ENCODE measurements at places on chromosomes 4 and X.

DNA sequence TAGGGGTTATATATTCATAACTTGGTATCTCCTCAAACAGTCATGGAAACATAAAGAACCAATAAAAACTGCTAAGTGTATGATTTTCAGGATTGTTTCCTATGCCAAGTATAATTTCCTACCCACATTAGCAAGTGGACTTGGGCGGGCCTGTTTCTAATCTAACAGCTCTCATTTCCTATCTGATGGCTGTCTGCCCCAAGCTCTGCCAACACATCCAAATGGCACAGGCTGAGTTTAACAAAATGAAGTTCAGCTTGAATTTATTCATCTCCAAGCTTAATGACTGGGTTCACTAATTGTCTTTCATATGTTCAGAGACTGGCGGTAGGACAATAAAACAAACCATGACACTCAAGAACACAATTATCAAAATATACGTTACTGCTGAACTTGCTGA is 55.5 kb upstream of the S100G start:
- DNase-seq = no peak

DNA sequence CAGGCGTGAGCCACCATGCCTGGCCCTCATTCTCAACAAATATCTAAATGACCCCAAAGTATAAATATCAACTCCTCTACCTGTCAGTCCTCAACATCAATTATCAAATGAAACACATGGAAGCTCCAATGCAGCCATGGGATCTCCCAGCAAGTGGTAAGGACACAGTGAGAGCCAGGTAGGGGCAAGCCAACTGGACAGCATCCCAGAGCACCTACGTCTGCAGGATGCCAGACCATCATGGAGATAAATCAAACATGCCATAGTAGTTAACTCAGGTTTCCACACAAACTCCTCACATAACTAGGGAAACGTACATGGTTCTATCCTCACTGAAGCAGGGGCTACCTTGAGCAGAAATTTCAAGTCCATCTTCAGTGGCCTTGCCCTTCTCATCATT is 159.9 kb upstream of the MED14 start:
- no peak for DNase-seq

DNA sequence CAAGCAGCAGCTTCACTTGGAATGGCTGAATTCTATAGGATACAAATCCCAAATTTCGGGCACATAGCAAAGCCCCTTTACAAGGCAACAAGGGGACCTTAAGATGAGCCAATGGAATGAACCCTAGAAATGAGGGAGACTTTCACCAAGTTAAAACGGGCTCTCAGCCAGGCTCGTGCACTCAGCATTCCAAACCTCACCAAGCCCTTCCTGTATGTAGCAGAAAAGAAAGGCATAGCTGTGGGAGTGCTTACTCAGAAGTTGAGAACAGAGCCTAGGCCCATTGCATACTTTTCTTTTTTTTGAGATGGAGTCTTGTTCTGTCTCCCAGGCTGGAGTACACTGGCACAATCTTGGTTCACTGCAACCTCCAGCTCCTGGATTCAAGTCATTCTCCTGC is 10.8 kb upstream of the HERC5 start:
- no peak for DNase-seq

DNA sequence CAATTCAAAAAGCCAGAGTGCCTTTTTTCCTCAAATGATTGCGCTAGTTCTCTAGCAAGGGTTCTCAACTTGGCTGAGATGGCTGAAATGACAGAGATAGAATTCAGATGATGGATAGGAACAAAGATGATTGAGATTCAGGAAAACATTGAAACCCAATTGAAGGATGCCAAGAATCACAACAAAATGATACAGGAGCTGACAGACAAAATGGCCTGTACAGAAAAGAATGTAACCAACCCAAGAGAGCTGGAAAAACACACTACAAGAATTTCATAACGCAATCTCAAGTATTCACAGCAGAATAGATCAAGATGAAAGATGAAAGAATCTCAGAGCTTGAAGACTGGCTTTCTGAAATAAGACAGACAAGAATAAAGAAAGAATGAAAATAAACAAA is 51.7 kb upstream of the MMAA start:
- DNase-seq = no peak

DNA sequence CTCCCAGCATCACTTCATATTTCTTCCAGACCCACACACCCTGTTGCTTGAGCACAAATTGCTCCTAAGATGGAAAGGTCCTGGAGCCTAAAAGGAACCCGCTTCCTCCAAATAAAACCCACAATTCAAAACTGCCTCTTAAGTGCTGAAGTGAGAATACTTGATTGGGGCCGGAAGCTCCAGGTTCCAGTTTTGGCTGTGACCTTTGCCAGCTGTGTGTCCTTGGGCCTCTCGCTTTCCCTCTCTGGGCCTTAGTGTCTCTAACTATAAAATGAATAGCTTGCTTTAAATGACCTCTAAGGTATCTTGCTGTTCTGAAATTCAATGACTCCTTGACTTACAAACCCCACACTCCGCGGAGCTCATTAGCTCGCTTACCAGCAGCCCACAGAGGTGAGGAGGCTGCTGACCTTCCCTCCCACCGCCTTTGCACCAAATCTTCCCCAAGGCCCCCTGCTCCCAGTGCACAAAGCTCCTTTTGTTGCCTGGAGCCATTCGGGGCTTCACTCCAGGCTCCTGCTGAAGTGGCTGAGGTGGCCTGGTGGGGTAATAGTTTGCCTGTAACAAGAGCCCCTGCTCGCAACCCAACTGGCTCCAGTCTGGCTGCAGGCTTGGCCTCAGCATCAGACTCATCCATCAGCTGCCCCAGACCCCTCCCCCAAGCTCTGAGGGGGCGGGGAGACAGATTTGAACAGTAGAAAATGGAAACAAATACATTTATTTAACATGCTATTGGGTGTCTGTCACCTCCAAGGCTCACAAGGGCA is 21.8 kb downstream of the STARD8 start:
- no peak for DNase-seq

- no peak for DNase-seq
Measured at GRCh38 chrX:16931371-16931770, 15.1 kb upstream of the REPS2 start.

DNA sequence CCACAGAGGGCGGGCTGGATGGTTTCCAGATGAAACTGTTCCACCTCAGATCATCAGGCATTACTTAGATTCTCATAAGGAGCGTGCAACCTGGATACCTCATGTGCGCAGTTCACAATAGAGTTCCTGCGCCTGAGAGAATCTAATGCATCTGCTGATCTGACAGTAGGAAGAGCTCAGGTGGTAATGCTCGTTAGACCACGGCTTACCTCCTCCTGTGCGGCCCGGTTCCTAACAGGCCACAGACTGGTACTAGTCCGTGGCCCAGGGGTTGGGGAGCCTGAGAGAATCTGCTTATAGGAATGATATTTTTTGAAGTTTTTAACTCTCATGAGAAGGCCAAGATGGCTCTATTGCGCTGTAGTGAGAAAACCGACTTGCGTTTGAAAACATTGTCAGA is 5.4 kb downstream of the NCAPG start:
- no peak for DNase-seq

GRCh38 chrX:139930916-139931645 is 1.8 kb downstream of the ATP11C start:
- no peak for DNase-seq

- no peak for DNase-seq
Measured at GRCh38 chr4:62260254-62260653, 1060.1 kb downstream of the ADGRL3 start.

DNA sequence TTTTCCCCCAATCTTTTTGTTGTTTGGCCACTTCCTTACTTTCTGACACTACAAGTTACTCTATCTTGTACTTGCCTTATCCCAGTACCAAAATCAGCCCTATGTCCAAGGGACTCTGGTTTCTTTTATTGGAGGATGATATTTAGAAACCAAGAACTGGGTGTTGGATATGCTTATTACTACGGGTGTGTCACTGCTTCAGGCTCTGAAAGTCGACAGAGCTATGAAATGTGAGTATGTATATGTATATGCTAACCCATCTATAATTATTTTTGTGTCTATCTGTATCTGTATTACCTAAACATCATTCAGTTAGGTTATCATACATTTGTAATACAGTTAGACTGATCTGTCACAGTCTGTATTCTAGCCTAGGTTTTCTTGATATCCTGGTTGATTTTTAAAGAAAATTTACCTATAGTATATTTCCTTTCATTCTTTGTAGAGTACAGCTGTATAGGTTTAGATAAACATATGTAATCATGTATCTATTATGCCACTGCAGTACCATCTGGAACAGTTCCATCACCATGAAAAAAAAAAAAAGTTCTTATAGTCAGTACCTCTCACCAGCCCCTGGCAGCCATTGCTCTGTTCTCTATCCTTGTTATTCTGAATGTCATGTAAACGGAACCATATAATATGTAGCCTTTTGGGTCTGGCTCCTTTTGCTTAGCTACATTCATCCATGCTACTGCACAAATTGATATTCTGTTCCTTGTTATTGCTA is 18.1 kb downstream of the SEC24B start:
- no peak for DNase-seq

DNA sequence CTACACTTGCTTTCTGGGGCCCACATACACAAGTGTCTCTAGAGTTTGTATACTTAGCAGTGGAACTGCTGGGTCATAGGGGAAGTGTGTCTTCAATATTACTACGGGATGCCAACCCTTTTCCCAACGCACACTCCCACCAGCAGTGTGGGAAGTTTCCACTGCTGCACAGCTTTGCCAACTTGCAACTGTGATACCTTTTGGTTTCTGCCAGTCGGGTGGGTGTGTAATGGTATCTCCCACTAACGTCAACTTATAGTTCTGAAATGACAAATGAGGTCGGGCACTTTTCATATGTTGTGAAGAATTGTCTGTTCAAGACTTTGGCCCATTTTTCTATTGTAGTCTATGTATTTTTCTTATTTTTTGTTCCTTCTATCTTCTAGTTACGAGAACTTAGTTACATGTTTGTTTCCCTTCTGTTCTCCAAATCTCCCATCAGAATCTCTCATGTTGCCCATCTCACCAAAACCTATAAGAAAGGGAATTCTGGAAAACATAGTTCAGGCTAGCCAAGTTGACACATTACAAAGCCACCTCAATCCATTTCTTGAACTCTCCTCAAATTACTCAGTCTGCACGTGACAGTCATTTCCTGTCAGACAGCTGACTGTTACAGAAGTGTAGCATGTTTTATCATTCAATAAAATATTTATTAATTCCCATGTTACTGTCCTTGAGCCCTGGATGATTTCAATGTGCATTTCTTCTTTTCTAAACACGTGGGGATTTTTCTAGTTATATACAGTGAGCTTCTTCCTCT is 30.7 kb downstream of the PNMA6E start:
- no peak for DNase-seq

DNA sequence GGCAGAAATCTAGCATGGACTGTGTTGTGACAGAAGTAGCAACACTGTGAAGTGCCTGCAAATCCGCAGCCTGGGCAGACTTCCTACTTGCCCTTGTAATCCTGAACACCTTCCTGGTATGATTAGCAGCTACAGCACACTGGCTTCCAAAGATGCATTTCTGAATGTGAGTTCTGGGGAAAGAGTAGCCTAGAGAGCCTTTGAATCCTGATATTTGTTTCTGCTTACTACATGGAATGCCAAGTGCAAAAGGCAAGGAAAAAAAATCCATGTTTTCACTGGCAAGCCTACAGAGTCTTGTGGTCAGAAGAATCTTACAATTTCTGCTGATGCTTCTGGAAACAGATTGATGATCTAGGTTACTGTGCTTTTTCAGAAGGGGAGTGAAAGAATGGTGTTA is 223.7 kb downstream of the COL25A1 start:
- DNase-seq = no peak

- DNase-seq = no peak
Measured at GRCh38 chrX:20414066-20414465, 147.4 kb upstream of the RPS6KA3 start.

- DNase-seq = no peak
Measured at GRCh38 chrX:66200855-66201795, 37.1 kb downstream of the HEPH start.

DNA sequence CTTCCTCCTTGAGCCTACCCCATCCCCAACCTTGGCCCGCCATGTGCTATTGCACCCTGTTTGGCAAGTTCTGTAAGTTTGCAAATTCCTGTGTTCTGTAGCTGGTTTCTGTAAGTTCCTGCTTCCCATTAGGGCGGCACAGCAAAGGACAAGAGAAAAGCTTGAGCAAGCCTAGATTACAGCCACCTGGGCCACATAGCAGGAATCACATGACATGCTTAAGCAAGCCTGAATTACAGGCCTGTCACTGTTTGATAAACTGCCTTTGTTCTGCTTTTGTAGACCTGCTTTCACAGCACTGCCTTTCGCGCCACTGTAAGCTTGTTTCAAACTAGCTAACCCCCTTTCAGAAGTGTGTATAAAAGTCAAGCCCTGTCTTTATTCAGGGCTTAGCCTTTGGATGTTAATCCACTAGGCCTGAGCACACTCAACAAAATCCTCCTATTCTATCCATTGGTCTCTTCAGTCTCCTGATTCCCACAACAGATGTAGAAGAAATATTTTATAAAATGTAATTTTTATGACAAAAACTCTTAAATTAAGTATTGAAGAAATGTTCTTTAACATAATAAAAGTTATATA is 906.8 kb upstream of the NDST4 start:
- DNase-seq = no peak

GRCh38 chr4:88097301-88097700 is 61.1 kb downstream of the ABCG2 start:
- DNase-seq = no peak

- DNase-seq = no peak
Measured at GRCh38 chrX:145865082-145865481, 47.5 kb downstream of the SLITRK2 start.

GRCh38 chr4:78185117-78185516 is 128.0 kb downstream of the FRAS1 start:
- no peak for DNase-seq

GRCh38 chrX:63744850-63745394 is 40.1 kb downstream of the ARHGEF9 start:
- DNase-seq = no peak

DNA sequence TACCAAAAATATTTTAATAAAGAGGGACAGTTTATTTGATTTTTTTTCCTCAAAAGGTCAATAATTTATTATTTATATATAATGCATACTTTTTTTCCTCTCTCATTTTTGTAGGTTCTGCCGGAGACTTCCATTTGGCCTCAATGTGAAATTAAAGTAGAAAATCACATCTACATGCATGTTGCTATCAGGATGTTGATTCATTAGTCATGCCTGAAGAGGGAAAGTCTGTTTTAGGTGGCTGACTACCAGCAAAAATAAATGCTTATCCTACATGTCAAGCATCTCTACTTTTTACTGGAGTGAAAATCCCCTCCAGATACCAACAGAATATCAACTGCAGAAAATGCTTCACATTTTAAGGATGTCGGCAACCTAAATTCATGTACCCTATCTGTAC is 41.5 kb downstream of the KIAA0232 start:
- DNase-seq = no peak

DNA sequence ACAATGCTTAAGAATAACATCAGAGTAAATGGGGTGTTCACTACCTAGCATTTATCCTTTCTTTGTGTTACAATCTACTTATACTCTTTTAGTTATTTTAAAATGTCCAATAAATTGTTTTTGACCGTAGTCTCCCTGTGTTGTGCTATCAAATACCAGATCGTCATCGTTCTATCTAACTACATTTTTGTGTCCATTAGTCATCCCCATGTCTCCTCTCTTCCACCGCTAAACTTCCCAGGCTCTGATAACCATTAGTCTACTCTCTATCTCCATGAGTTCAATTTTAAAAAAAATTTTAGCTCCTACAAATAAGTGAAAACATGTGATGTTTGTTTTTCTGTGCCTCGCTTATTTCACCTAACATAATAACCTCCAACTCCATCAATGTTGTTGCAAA is 381.9 kb downstream of the PRDM5 start:
- DNase-seq = no peak
